ENCODE measurements at places on chromosomes 5 and 9.

GRCh38 chr9:113057193-113057592 is 669 bp upstream of the ZFP37 start:
- DNase-seq = no peak

DNA sequence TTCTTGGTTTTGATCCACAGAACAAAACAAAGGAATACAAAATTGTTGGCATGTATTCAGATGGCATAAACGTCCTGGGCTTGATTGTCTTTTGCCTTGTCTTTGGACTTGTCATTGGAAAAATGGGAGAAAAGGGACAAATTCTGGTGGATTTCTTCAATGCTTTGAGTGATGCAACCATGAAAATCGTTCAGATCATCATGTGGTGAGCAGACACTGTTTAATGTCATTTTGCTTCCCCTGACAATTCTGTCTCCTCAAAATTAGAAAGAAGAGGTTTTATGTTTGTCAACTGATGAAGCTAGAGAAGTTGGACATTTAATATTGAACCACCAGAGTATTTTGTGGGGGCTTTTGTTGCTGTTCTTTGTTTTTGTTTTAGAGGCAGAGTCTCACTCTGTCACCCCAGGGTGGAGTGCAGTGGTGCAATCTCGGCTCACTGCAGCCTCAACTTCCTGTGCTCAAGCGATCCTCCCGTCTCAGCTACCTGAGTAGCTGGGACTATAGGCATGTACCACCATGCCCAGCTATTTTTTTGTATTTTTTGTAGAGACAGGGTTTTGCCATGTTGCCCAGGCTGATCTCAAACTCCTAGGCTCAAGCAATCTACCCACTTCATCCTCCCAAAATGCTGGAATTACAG is 82.0 kb downstream of the SLC1A1 start:
- no peak for DNase-seq

DNA sequence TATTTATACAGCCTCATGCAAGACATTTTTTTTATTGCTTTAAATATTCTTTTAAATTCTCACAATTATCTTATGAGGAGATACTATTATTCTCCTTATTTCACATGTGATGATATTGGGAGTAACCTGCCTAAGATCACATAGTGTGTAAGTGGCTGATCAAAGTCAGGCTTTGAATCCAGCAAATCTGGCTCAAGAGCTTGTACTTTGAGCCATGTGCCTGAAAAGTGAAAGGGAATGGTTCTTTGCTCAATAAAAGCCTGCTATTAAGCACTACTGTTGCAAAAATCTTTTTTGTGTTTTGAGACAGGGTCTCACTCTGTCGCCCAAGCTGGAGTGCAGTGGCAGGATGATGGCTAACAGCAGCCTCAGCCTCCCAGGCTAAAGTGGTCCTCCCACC is 35.1 kb downstream of the PWWP2A start:
- no peak for DNase-seq

GRCh38 chr9:128231638-128232527 is 28.7 kb downstream of the DNM1 start:
- DNase-seq = no peak

DNA sequence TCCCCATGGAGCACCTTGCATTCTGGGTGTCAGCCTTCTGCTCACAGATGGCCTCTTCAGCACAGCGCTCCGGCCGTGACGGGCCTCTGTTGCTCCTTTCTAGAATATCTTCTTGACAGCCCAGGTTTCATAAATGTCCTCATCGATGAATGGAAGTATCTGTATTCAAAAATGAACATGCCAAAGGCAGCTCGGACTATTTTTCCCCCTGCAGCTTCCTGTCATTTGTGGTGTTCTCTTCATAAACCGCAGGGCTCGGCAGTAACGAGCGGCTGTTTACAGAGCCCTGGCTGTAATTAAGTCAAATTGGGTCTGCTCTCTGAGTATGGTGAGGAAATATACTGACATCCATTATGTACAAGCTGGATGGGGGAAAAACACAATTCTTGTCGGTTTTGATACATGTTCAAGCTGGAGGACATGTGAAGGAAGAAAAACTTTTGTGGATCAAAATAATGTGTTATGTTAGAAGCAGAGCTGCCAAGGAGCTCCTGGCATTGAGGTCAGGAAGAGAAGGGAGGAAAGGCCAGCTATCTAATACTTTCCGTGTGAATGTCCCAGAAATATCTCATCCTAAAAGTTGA is 154.1 kb upstream of the CD180 start:
- DNase-seq = no peak

GRCh38 chr9:126386088-126386487 is 59.5 kb downstream of the MVB12B start:
- no peak for DNase-seq

GRCh38 chr5:96337048-96337781 is 95.8 kb downstream of the PCSK1 start:
- no peak for DNase-seq

GRCh38 chr9:28961623-28962022 is 1388.3 kb upstream of the C9orf72 start:
- DNase-seq = no peak

DNA sequence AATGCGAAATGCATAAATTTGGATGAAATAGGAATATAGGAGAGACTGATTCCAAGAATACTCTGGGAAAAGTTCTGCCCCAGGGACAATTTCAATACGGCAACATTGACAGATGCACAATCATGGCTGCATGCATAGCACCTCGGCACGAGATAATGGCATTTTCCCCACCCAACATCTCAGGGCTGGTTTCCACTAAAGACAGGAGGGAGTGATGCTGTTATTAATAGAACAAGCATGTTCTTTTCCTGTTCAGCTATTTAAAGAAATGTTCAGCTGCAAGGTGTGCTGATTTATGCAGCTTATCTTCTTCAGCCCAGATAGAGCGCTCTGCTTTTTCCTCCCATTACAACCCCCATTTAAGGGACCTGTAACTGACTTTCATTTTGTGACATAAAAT is 740.2 kb downstream of the TLR4 start:
- DNase-seq = no peak

- no peak for DNase-seq
These were observed 560 bp upstream of the NDUFS6 start for GRCh38 chr5:1800472-1801221.

GRCh38 chr9:122263699-122264349 is 816 bp downstream of the RBM18 start:
- DNase-seq = no peak

DNA sequence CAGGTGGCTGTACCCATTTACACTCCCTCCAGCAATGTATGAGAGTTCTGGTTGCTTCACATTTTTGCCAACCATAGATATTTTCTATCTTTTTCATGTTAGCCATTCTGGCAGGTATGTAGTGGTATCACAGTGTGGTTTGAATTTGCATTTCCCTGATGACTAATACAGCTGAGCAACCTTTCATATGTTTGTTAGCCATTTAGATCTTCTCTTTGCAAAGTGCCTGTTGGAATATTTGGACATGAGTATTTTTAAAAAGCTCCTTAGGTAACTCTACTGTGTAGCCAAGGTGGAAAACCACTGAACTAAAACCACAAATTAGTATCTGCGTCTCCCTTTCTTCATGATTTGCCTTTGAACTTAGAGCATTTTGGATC is 31.9 kb downstream of the IRF1 start:
- no peak for DNase-seq

DNA sequence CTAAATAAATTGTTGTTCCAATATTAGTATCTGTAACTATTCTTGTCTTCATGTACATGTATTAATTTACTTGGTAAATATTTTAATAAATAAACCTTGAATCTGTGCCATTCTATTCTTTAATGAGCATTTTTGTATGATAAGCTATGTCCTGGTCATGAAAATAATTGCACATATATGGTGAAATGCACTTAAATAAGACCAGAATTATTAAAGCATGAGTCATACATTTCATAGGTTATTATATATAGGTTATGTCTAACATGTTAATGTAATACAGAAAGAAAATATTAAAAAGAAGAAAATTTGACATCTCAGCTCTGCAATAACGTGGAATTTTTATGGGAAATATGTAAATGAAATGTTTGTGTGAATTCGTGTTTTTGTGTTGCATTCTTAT is 1168.1 kb downstream of the TAF11L14 start:
- no peak for DNase-seq

GRCh38 chr5:180086816-180087399 is 15.3 kb upstream of the RNF130 start:
- DNase-seq = no peak

DNA sequence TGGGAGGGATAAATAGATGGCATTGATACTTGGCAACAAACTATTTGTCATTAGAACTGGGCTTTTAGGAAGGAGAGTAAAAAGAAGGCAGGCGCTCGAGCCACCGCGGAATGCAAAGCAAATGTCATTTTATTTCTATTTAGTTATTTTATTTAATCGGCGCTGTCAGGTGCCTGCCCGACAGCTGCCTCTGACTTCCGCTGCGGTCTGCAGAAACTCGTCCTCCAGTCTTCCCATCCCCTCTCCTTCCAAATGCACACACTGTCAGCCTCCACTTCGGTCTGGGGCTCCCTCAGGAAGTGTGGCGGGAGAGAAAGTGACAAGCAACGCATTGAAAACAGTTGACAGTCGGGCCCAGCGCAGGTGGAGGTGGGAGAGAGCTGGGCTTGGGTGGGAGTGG is 29.3 kb downstream of the ASS1 start:
- no peak for DNase-seq

GRCh38 chr5:141382469-141383294 is at the start of gene PCDHGA7:
TSS of gene PCDHGA7 (plus strand) at chr5:141382742. CDS start at chr5:141382900, 158 bp downstream.
- no peak for DNase-seq

GRCh38 chr9:112810696-112811490 is 60.3 kb downstream of the SNX30 start:
- no peak for DNase-seq

DNA sequence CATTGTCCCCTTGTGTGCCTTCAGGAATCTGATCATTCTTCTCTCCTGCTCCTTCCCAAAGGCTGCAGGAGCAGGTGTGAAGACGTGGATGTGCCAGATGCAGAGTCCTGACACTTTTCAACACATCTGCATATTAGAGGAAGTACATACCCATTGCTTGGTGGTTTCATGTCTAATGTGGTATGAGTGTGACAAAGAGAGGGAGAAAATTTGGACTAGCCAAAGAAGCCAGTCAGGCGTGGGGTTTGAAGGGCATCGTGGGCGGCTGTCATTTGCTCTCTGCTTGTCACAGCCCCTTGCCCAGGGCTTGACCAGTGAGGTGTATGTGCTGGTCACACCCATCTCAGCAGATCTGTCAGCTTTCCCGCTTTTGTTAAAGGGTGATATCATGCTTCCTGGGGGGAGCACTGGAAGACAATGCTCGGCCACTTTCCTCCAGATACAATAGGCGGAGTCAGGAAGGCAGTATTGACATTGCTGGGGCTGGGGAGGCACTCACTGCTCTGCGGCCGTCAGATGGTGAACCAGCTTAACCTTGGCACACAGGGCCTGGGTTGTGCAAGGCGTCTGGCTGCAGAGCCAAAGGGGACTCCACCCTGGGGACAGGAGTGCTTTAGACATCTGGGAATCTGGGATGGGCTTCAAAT is 8.6 kb downstream of the TEK start:
- DNase-seq = no peak

- DNase-seq = no peak
These were observed 29.0 kb downstream of the KLHL3 start for GRCh38 chr5:137706841-137707240.

GRCh38 chr5:142826741-142827492 is 56.7 kb downstream of the ARHGAP26 start:
- DNase-seq = no peak

DNA sequence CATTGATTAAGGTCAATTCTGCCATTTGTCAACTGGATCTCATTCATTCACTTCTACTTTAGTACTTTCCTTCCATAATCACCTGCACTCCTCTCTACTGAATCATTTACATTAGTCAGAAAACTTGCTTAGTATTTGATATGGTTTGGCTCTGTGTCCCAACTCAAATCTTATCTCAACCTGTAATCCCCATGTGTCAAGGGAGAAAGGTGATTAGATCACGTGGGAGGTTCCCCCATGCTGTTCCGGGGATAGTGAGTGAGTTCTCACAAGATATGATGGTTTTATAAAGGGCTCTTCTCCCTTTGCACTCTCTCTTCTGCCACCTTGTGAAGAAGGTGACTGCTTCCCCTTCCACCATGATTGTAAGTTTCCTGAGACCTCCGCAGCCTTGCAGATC is 23.7 kb upstream of the UGCG start:
- DNase-seq = no peak

DNA sequence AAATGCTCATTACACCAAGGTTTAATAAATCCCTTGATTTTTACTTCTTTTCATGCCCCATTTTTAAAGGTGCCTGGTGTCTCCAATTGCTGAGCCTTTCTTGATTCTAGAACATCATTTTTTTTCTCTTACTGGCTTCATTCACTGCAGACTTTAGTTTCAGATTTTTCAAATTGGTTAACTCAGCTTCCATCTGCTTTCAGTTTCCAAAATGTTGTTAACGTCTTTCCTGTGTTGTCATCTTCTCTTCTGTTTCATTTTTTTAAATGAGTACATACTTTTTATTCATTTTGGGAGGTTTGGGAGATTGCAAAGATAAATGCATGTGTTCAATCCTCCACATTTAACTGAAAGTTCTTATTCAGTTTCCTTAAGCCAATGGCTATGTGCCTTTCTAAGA is 126.4 kb upstream of the CCNG1 start:
- no peak for DNase-seq

DNA sequence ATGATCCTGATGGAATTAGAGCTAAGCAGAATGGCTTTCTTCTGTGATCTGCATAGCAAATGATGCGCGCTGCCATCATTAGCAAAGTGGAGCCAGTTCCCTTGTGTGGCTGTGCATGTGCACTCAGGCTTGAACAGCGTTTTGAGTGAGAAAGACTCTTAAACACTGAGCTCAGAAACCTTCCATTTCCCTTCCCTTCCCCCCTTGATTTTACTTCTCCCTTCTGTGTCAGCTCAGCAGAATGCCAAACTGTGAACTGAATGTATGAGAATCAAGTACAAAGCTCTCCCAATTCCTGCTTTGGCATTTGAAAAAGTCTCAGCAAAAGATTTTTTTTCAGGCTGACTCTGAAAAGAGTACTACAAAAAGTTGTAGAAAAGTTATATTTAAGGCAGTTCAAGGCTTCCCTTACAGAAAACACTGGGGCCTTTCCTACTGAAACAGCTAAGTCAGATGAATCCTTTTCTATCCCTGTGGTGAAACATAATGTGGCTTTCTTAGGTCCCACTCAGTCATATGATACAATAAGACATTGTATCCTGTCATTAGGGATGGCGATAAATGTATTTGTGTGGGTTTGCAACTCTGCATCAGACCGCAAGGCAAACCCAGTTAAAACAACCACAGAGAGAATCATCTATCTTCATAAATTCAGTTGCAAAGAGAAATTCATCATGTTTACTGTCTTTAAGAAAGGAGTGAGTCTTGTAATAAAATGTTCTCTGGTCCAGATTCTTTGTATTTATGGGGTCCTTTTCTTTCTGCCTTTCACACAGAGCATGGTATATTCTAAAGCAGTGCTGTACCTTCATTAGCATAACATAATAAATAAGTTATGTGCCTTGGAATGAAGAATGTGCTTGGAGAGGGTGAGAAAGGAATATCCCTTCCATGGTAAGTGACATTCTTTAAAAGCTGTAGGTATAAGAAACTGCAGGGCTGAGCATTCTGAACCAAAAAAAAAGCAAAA is 222.6 kb downstream of the CAAP1 start:
- DNase-seq = no peak

DNA sequence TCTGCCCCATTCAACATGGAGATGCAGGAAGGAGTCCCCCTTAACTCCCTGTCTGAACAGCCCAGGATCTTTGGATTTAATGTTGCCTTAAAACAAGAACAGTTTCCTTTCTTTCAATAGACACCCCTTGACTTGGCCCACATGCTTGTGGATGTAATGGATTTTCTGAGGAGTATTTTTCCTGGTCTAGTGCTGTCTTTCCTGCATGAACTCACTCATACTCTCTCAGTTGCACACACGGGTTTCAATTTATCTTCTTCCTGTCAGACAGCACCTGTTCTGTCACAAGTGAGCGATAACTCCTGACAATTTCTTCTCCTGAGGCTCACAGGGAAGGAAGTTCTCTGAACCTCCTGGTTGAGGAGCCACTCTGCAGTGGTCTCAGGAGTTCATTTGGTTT is 85.1 kb downstream of the ACER2 start:
- no peak for DNase-seq
